LHCN-M2 (cell line): ENCODE measurements at places on chromosomes 1 and 21. TPM values are rescaled to one million over a fixed set of nuclear protein-coding genes. Genes with fewer than 3 reads are reported as not detected.

GRCh38 chr1:192805832-192806323, 3.0 kb upstream of the RGS2 start:
- peak; percentile 94 for DNase-seq

- no peak for DNase-seq
Observed at GRCh38 chr1:228804640-228805413, 69.5 kb downstream of the RHOU start.

DNA sequence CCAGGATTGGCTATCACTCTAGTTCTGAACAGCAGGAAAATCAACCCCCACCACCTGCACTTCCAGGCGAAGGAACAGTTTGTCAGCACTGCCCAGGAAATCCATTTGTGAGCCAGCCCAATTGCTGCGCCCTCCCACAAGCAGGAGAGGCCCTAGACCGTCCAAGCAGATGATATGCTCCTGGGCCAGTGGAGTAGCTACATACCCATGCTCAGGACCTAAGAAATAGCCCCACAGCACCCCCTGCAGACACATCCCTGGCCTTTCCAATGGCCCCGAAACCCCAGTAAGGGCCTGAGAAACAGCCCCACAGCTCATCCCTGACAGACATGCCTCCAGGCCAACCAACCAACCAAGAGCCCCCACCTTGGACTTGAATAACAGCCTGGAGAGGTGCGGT, 111.5 kb upstream of the ZC3H11B start:
- no peak for DNase-seq

Gene UBXN10
- total RNA-seq: not detected in 2 replicates

- DNase-seq: peak; percentile 36
Observed at GRCh38 chr1:178098262-178098661, 4.4 kb downstream of the RASAL2 start.

DNA sequence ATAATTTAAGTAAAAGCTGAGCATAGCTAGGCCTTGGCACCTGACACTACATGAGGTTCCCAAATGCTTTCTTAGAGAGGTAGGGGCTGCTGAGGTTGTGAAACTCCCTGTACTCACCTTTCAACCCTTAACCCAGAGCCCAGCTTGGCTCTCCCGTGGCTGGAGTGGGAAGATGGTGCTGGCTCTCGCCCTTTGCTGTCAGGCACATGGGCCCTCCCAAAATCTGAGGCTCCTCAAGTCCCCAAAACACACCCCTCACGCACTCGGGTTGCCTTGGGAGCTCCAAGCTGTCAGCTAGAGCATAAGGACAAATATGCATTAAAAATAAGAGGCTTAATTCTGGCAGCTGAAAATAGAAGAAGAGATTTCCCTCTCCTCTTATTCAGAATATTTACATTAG, 46.7 kb upstream of the PLPPR4 start:
- DNase-seq: no peak

- DNase-seq: no peak
Observed at GRCh38 chr1:100178091-100178490, at the start of gene LRRC39. Gene LRRC39, minus strand, starts transcription at chr1:100178256. Its CDS starts 9,740 bp downstream, at chr1:100168516.

DNA sequence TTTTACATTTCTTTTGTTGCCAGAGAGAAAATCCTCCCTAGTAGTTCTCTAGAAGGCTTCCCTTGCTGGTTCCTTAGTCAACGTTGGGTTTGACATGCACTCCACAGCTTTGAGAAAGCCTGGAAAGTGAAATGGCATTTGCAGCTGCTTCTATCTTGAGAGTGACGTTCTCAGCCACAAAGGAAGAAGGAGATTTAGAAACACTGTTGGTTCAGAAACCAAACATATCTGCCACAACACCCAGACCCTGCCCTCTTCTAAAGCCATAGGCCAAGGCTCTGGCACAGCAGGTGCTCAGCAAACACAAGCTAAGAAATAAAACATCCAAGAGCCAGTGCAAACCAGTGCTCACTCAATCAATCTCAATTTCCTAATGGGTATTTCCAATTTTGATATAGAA, 121.4 kb downstream of the CCDC185 start:
- peak; percentile 1 for DNase-seq

GRCh38 chr1:14539309-14539708, 59.2 kb upstream of the KAZN start:
- DNase-seq: no peak

DNA sequence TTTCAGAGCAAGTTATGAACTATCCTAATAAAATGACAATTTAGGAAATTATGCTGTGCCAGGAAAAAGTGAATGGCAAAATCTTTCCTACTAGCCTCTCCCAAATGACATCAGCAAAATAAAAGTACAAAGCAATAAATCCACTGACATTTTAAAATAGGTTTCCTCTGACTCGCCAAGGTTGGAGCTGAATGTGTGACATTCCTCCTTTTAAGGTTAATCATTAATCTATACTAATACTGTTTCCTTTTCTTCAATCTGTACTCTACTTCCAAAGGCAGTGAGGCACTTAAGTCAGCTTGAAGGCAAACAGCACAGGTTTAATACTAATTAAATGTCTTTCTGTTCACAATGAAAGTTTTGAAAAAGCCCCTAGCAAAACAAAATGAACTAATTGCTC, 15.7 kb downstream of the RNF19B start:
- DNase-seq: no peak
